Activated CD4-positive, alpha-beta T cell treated with anti-CD3 and anti-CD28 coated beads, Interleukin-2, amount 50 U/mL, for 16 hours (primary cell): ENCODE measurements at places on chromosomes 16 and 17.

DNA sequence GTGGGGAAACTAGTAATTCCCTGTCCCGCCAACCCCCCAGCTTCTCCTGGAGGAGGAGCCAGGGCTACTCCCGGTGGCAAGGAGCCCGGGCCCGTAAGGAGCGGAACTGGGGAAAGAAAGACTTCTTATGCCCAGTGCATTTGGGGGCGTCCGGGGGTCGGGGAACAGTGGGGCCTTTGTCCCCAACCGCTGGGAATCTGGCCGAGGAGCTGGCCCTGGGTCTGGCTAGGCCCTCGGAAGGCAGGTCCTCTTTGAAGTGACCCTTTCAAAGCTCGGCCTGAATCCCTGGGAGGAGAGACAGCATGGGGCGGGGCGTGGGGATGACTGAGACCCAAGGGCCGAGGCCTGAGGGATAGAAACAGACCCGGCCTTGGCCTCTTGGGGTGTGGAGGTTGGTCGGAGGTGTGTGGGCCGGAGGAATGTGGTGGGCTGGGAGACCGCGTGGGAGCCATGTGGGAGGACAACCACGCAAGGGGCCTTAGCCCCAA lies 6.0 kb downstream of the ARHGAP23 start:
- no peak for DNase-seq

DNA sequence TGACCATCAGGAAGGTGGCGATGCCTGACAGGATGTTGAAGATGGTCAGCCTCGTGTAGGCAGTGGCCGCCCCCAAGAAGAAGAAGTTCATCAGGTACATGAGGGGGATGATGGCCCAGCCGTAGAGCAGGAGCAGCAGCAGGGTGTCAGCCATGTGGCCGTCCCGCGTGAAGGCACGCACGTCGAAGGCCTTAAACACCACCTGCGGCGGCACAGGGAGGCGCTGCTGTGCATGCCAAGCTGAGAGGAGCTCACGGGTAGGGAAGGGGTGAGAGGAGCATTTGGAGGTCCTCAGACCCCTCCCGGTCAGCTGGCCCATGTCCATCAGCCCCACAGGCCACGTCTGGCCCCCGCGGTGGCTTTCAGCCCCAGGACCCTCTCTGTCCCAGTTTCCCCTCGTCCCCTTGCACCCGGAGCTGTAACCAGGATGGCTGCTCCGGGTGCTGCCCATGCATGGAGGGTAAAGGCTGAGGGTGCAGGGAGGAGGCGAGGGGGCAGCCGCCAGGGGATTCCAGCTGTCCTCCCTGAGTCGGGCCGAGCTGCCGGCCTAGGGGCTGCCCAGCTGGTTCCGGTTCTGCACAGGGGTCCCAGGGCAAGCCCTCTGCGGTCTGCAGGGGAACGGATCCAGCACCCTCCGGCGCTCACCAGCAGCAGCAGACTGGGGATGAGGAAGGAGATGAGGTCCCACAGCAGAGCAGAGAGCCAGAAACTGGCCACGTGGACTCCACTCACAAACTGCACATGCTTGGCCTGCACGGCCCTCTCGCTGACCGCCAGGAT lies 17.1 kb upstream of the RNPS1 start:
- no peak for DNase-seq

DNA sequence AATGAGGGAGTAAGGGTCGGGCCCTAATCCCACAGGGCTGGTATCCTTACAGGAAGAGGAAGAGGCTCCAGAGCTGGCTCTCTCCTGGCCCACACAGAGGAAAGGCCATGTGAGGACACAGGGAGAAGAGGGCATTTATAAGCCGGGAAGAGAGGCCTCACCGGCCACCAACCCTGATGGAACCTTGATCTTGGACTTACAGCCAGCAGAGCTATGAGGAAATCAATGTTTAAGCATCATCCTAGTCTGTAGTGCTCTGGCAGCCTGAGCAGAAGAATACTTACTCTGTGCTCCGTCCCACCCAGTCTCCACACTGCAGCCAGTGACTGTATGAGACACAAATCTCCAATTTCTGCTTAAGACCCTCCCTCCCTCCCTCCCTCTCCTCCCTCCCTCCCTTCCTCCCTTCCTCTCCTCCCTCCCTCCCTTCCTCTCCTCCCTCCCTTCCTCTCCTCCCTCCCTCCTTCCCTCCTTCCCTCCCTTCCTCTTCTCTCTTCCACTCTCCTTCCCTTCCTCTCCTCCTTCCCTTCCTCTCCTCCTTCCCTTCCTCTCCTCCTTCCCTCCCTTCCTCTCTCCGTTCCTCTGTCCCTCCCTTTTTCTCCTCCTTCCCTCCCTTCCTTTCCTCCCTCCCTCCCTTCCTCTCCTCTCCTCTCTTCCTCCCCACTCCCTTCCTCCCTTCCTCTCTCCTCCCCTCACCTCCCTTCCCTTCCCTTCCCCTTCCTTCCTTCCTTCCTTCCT lies 8.9 kb upstream of the TMEM220 start:
- DNase-seq: no peak

- DNase-seq: no peak
These were observed 195.5 kb downstream of the RPTOR start for GRCh38 chr17:80740141-80740540.

DNA sequence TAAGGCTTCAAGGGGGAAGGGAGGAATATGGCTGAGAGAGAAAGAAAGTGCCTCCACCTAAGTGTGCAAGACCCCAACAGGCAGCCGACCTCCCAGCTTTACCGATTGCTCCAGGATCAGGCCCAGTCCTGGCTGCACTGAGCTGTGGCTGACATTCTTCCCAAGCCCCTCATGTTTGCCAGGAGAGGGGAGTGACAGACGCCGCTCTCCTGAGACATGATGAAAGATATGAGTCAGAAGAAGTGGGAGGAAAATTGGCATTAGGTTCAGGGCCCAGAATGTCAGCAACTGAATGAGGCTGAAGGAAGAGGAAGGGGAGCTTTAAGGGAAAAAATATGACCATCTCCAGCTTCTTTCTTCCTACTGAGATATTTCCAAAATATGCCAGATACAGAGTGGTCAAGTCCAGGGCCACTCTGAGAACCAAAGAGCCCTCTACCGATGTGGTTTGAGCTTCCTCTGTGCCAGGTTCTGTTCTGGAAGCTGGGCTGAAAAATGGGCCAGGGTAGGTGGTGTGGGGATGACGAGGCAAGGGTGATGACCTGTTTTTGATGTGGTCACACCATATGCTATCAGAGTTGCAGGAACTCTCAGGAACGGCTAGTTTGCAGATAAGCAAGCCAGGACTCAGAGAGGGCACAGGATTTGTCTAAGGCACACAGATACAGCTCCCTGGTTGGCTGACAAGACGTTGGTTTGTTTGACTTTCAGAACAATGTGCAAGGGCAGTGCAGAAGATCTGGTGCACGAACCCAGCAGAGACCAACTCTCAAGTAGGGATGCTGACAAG lies 176.7 kb downstream of the SOX9 start:
- no peak for DNase-seq

- DNase-seq: no peak
These were observed 98.5 kb downstream of the MRM3 start for GRCh38 chr17:880443-881269.

GRCh38 chr16:88460496-88461330 lies 7.6 kb downstream of the ZFPM1 start:
- DNase-seq: no peak

GRCh38 chr16:56615353-56615752 lies 7.0 kb downstream of the MT2A start:
- DNase-seq: no peak

- DNase-seq: no peak
These were observed 31.8 kb downstream of the UBN1 start for GRCh38 chr16:4879049-4879448.

DNA sequence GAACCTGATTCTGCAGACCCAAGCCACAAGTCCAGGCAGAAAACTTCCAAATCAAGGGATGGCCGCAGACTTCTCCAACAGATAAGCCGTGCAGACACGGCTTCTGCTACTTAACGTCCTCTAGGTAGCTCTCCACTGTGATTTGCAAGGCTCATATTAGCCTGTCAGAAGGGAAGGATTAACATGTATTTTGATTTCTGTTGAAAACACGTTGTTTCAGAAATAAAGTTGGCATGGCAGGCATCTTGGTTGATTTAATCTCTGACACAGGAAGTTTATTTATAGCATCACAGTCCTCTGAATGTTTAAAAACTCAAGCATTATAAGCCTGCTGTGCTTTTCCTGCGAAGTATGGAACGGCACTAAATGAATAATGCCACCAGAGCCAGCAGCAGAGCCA lies 166.8 kb upstream of the TOX3 start:
- DNase-seq: no peak

GRCh38 chr16:70745536-70746025 lies 55.4 kb downstream of the VAC14 start:
- DNase-seq: no peak

DNA sequence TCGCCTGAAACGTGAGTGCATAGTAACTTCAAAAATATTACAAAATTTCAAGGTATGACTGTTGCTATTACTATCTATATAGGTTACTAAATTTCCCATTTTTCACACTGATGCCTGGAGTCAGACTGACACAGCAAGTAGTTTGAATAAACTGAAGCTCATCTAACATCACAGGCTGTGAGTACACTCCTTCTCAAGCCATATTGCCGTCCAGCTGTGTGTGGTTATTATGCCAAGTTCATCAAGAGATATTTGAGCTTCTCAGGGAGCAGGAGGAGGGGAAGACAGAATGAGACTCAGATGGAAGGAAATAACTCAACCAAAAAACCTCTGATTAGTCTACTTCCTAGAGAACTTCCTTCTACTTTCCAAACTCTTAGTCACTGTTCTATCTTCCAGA lies 473.9 kb downstream of the TOX3 start:
- DNase-seq: no peak

DNA sequence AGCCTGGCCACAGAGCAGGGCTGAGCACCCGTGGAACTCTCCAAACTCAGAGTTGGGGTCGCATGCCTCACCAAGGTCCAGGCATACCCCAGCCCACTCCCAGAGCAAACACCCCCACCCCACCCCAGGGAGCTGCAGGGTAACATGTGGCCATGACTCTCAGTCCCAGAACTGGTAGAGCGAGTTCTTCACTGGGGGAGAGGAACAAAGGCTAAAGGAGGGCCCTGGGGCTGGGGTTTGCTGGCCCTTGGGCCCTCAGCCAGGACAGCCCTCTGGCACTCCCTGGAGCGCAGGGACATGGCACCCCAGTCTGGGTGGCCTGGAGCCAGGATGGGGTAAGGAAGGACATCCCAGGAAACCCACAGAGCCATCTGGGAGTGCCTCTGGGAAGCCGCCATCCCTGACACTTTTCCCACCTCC lies 4.2 kb downstream of the HID1 start:
- DNase-seq: no peak

DNA sequence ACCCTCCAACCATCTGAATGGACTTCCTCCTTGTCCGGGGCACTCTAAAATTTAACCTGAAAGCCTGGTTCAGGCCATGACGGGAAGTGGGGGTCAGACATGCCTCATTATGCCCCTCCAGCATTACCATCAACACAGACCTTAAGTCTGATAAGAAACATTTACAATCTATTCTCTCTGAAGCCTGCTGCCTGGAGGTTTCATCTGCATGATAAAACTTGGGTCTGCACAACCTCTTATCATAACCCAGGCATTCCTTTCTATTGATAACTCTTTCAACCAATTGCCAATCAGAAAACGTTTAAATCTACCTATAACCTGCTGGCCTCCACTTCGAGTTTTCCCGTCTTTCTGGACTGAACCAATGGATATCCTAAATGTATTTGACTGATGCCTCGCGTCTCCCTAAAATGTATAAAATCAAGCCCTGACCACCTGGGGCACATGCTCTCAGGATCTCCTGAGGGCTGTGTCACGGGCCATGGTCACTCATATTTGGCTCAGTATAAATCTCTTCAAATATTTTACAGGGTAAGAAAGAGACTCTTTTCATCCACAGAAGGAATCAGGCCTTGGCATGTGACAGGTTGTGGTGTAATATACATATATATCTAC lies 45.6 kb downstream of the LYRM1 start:
- no peak for DNase-seq

GRCh38 chr16:22291860-22292318 lies 5.3 kb upstream of the POLR3E start:
- DNase-seq: no peak

- no peak for DNase-seq
These were observed 123.5 kb downstream of the PRKCA start for GRCh38 chr17:66425756-66426396.

DNA sequence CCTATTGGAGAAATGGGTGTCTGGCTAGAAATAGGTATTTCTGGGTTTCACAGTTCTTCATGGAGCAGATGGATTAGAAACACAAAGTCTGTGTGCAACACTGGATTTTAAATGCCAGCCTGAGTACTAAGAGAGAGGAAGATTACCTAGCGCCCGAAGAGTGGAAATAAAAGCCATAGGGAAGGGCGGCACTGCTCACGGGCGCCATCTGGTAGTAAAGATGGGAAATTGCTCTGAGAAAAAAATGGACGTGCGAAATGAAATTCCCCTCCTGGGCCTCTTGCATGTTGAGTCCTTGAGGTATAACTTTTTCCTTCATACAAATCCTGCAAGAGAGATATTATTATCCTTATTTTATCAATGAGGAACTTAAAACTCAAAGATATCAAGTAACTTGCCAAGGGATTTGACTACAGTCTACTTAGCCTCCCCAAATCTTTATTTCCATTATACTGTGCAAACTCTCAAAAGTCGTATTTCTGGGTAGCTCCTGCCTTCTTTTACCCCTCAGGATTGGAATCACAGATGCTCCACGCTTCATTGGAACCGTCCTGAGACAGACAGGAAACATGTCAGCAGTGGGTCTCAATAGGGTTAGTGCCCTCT lies 72.8 kb downstream of the MMD start:
- peak; percentile 51 for DNase-seq

DNA sequence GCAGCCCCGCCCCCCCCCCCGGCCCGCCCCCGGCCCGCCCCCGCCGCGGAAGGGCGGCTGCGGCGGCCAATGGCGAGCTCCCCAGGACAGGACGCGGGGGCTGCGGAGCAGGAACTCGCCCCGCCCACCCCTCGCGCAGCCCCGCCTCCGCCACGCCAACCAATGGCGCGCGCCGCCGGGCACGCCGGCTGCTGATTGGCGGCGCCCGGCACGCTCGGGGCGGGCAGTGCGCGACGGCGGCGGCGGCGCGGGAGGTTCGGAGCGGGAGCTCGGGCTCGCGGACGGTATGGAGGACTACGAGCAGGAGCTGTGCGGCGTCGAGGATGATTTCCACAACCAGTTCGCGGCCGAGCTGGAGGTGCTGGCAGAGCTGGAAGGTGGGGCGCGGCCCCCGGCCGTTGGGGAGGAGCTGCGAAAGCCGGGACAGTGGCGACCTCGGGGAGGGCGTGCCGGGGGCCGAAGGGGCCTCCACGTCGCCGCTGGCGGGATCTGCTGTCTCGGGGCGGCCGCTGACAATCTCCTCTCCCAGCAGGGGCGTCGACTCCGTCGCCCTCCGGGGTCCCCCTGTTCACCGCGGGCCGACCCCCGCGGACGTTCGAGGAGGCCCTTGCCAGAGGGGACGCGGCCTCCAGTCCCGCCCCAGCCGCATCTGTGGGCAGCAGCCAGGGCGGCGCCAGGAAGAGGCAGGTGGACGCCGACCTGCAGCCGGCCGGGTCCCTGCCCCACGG lies at the start of gene CHTF18:
Gene CHTF18, plus strand, starts transcription at position 222 of the 728 bp plus-strand sequence. Its CDS starts 65 bp downstream, at position 287.
- peak; percentile 94 for DNase-seq

DNA sequence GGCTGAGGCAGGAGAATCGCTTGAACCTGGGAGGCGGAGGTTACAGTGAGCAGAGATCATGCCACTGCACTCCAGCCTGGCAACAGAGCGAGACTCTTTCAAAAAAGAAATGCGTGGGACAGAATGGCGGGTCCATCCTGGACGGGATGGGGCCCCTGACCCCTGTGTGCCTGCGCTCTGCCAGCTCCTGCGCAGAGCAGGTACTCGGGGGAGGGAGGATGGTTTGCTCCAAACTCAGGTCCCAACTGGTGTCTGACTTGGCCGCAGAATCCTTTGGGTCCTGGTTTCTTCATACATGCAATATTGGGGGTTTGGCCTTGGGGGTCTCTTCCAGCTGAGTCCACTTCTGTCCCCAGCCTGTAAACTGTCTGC lies 10.4 kb downstream of the CHMP6 start:
- no peak for DNase-seq

GRCh38 chr17:82416771-82417170 lies 1.4 kb upstream of the HEXD start:
- no peak for DNase-seq
